Central memory CD8-positive, alpha-beta T cell (primary cell): ENCODE measurements at places on chromosomes 5 and 9.

DNA sequence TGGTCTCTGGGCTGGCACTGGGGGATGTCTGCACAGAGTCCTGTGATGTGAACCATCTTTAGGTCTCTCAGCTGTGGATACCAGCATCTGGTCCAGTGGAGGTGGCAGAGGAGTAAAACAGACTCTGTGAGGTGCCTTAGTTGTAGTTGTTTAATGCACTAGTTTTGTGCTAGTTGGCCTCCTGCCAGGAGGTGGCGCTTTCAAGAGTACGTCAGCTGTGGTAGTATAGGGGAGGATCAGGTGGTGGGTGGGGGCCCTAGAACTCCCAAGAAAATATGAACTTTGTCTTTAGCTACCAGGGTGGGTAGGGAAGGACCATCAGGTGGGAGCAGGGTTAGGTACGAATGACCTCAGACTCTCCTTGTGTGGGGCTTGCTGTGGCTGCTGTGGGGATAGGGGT lies 197.1 kb downstream of the TMC1 start:
- no peak for DNase-seq

GRCh38 chr9:130107234-130107861 lies 53.6 kb downstream of the GPR107 start:
- DNase-seq, result peak; percentile 84

- no peak for DNase-seq
Measured at GRCh38 chr9:81521892-81522291, 167.5 kb downstream of the TLE1 start.

- no peak for DNase-seq
Measured at GRCh38 chr5:35823347-35824098, 33.2 kb upstream of the IL7R start.

- DNase-seq, result no peak
Measured at GRCh38 chr9:86684148-86684547, 263.2 kb downstream of the GAS1 start.

DNA sequence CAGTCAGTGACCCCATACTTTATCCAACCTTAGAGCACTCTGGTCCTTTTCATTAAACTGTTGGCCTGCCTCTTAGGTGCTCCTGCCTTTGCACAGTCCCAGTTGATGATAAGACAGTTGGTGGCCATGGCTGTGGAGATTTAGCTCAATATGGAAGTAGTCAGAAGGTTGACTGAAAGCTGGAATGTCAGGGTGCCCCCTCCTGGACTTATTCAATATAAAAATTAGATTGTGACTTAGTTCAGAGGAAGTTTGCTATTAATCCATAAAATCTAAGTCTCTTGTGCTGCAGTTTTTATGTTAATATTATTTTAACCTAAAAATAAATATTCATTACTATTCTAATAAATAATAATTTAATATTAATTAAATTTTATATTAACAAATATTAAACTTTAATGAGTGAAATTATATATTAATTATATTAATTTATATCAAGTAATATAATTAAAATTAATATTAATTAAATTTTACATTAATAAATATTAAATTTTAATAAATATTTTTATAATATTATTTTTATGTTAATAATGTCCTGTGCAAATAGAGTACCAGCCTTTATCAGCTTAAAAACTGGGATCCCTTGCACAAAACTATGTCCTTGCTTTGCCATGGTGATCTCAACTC lies 77.7 kb upstream of the ADAMTSL1 start:
- DNase-seq, result no peak

- no peak for DNase-seq
Measured at GRCh38 chr5:68011259-68011760, 204.2 kb upstream of the PIK3R1 start.

DNA sequence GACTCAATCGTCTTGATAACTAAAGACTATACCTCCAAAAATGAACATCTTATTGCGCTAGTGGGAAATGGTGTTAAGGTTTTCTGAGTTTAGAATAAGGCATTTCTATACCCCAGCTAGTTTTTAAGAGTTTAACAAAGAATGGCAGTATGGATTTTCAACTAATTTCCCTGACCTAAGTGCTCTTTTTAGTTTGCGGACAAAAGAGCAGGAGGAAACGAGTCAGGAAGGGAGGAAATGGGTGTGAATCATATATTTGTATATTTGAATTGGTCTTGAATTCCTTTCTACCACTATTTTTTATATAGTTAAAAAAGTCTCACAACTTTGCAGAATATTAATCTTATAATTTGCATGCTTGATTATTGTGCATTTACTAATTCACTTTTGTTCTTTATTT lies 516.3 kb upstream of the ZNF608 start:
- no peak for DNase-seq

DNA sequence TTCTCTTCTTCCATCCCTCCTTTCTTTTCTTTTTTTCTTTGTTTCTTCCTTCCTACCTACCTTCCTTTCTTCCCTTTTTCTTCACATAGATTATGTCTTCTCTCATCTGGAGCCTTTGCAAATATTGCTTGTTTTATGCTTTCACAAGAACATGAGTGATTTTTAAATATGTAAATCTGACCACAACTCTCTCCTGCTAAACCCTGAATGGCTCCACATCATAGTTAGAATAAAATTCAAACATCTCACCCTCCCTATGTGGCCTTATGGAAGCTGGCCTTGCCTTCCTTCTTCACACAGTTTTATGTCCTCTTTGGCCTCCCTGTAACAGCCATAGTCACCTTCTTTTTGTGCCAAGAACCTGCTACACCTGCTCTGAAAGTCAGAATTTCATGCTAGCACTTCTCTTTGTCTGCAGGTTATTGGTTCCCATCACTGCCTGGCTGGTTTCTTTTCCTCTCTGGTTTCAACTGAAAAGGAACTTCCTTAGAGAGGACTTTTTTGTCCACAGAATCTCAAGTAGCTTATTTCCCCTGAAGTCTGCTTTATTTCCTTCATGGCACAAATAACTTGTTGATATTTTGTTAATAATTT lies 114.3 kb upstream of the TNC start:
- no peak for DNase-seq

- DNase-seq, result no peak
Measured at GRCh38 chr9:126261584-126262356, 64.9 kb upstream of the MVB12B start.

DNA sequence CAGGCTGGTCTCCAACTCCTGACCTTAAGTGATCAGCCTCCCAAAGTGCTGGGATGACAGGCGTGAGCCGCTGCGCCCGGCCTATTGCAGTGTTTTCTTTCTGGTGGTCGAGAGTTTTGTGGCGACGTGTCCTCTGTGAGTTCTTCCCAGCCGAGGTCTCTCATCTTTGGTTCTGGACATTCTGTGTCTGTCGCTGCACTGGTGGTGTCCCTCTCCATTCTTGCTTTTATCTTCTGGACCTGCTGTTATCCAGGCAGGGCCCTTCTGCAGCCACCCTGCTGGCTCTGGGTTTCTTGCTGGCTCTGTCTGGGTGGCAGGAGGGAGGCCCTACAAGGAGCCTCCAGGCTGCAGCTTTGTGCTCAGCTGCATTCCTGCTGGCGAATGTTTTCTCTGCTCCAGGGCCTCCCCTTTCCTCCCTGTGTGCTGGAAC lies 49.1 kb upstream of the EXOC3 start:
- peak; percentile 7 for DNase-seq

DNA sequence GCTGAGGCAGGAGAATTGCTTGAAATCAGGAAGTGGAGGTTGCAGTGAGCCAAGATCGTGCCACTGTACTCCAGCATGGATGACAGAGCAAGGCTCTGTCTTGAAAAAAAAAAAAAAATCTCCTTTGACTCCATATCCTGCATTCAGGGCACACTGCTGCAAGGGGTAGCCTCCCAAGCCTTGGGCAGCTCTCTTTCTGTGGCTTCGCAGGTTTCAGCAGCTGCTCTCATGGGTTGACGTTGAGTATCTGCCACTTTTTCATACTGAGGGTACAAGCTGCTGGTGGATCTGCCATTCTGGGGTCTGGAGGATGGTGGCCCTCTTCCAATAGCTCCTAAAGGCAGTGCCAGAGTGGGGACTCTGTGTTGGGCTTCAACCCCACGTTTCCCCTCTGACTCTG lies 2198.1 kb upstream of the WWC1 start:
- no peak for DNase-seq

- no peak for DNase-seq
Measured at GRCh38 chr5:65475336-65475735, 6.4 kb downstream of the ADAMTS6 start.

GRCh38 chr5:56667692-56668091 lies 147.7 kb upstream of the MAP3K1 start:
- no peak for DNase-seq

DNA sequence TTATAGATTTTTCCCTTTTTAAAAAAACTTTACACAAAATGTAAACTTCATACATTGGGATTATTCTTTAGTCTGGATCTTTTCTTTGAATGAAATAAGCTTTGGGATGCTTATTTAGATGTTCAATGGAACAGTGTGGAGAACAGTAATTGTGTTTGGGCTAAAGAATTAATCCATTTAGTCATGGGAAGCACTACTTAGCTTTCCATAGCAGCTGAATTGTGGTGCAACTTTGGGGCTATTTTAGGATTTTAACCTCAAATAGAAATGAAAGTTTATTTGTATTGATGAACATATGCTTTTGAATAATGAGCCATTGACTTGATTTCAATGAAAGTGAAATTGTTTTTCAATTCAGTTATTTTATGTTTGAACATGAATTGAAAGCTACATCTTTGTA lies 72.4 kb downstream of the ZCCHC7 start:
- DNase-seq, result no peak

DNA sequence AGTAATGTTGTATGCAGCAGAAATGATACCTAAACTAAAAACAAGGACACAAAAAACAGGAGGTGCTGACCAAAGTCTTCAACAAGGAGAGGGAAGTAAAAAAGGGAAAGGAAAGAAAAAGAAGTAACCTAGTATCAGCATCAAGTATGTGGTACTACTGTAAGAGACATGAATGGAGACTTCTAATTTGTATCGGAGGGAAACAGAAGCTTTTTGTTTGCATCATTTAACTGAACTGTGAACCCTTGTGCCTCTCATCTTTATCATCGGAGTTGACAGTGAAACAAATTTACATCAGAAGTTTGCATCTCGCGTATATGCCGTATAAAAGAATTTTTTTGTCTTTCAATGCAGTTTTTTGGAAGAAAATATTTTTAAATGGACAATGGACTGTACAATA lies 6.3 kb downstream of the SRP19 start:
- DNase-seq, result no peak

DNA sequence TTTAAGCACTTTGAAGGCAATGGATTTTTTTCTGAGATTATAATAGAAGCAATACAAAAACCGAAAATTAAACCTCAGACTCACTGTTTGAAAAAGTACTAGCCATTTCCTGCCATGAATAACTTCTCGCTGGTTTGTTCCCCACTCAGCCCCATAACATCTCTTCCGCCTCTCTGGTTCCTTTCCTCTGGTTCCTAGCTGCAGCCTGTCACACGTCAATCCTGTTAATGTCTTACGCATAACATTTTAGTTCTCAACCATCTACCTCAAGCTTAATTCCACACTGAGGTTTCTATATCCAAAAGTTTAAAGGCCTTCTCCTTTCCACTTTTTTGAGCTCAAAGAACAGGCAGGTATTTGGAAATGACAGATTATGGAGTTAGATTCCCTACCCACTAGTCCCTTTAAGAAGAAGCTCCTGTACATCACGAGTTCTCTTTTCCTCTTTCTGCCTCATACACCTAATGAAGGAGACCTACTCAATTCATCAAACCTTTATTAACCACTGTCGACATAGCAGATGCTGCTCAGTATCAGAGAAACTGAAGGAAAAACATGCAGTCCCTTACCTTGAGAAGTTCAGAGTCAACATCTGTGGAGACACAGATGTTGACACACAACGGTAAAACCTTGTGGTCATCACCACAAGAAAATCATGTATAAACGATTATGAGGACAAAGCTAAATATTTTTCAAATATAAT lies 243.0 kb upstream of the PTGER4 start:
- DNase-seq, result no peak

GRCh38 chr9:87206064-87206661 lies 258.9 kb upstream of the GAS1 start:
- no peak for DNase-seq

DNA sequence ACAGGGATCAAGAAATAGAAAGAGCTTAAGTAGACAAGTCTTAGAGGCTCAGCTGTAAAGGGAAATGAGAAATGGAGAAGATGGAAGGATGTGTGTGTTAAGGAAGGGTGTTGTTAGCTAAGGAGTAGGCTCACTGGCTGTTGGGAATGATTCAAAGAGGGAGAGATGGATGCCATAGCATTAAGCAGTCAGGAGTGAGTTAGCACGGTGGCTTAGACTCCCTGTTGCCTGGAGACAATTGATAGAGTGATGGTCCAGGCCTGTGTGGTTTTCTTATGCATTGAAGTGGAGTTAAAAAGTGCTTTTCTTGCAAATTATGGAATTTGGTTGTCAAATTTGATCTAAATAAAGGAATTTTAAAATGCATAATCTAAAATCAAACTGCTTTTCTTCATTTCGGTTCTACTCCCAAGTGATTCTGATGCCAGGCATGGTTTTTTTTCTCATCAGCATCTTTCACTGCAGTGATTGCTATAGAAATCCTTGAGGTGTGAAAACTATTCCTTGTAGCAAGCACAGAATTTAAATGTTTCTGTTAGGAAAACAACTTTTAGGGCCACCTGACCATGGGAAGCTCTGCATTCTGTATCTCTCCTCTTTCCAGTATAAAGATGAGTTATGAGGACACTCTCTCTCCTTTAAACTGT lies 214.7 kb downstream of the ADCY2 start:
- DNase-seq, result no peak

GRCh38 chr9:93620041-93620506 lies 43.7 kb downstream of the PHF2 start:
- no peak for DNase-seq

DNA sequence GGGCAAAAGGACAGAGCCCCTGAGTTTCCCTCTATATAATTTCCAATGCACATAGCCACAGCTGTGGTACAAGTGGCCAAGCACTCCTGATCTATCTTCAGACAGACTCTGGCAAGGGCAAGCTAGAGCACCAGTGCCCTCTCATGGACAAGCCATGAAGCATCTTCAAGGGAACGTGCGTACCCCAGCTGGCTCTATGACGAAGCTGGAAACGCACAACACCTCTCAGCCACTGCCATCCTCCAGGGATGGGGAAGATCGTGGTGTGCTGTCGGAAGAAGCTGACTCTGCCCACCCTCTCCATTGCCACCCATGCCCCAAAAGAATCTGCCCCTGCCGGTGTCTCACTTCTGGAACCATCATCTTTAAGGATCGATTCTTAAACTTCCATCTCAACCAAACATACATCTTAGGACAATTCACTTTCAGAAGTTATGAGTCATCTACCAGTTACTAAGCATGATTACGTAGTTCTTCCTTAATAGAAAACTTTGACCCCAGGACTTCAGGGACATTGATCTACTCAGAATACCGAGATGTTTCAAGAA lies 482.9 kb downstream of the AGTPBP1 start:
- no peak for DNase-seq

DNA sequence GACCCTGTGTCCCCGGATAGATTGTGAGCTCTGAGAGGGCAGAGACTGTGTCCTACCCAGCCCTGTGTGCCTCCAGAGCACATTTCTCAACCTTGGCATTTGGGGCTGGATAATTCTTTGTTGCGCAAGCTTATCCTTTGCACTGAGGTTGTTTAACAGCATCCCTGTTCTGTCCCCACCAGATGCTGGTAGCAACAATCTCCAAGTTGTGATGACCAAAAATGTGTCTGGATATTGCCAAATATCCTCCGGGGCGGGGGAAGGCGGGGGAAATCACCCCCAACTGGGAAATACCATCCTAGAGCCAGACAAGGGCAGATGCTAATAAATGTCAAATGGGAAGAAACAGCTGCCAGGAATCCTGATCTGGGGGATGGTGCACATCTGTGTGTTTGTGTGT lies 24.0 kb upstream of the TNIP1 start:
- DNase-seq, result no peak
